ENCODE measurements at places on chromosomes 6 and 20.

DNA sequence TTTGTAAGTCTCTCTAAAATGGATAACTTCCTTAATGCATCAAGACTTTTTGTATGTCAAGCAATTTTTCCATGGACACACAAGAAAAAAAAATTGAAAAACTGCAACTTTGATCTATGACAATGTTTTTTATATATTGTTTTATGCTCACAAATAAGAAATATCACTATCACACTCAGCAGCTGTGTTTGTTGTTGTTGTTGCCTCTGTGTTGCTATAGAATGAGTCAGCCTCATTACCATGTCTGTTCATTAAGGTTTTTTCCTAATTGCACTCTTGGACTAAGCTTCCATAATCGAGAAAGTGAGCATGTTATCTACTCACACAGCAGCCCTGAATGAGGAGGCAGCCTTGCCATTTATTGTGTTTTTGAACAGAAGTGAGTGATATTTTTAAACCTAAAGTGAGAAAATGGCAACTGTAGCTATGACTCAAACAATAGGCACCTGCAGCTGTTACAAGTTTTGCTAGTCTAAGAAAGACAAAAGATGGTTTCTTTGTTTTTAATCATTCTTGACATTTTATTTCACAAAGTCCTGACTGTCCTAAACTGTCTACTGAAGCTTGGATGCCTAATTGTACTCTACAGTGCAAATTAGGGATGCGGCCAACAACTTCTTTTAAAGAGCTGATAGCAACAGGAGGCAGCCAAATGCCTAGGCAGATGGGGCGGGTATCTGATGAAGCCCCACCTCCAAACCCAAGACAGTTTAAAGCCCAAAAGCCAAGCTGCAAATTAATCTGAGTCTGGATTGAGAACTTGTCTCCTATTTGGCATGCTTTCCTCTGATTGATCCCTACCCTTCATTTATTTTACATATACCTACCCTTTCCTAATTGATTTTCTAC lies 77.9 kb upstream of the DOK5 start:
- no peak for DNase-seq

DNA sequence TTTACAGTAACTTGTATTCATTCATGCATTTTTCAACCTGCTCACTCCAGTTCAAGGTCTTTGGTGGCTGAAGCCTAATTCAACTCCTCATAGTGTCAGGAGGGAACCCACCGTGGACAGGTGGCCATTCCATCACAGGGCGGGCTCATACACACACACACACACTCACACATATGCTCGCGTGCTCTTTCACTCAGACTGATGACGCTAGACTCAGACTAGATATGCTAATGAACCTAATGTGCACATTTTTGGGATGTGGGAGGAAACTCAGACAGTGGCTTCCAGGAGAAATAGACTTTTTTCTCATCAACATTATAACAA lies 56.7 kb downstream of the TRIM27 start:
- no peak for DNase-seq

- DNase-seq: no peak
These were observed 128.8 kb downstream of the PHACTR1 start for GRCh38 chr6:12845224-12846004.

GRCh38 chr6:115363379-115363778 lies 697.3 kb downstream of the FRK start:
- DNase-seq: no peak

- no peak for DNase-seq
These were observed 21.2 kb downstream of the NHLRC1 start for GRCh38 chr6:18101271-18101670.

DNA sequence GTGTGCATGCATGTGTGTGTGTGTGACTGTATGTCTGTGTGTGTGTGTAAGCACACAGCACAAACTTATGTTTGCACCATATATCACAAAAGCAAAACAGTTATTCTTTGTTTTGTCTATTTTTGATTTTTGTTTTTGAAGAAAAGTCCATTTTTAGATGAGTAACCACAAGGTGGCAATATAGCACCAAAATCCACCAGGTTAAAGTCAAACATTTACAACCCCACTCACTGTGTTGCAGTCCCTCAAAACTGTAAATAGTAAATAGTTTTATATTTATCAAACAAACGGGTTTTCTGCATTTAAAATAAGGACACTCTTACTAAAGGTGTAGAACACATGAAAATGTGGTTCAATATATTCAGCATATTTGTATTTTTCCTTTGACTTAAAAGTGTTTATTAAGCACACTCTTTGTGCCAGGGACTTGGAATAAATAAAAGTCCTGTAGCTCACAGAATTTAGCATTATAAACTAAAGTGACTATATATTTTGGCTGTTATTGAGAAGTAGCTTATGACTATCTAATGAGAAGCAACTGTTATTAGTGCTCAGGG lies 118.5 kb downstream of the GFRAL start:
- no peak for DNase-seq

DNA sequence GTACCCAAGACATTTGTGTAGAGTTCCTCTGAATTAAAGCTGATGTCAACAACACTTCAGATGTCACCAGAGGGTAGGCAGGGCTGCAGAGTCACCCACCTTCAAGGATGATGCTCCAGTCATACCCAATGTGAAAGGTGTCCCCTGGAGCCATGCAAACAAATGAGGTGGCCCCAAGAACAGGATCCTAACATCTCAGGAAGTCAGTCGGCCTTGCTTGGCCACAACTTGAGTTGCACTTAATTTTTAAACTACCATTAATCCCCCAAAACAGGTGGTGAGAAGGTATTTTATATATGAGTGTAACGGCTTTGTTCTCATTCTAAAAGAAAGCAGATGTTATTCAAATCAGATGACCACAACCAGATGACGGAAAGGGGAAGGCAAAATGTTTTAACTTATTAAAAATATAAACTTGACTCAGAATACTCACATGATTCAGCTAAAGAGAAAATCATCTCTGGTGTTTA lies 21.1 kb upstream of the SERPINB1 start:
- DNase-seq: no peak

DNA sequence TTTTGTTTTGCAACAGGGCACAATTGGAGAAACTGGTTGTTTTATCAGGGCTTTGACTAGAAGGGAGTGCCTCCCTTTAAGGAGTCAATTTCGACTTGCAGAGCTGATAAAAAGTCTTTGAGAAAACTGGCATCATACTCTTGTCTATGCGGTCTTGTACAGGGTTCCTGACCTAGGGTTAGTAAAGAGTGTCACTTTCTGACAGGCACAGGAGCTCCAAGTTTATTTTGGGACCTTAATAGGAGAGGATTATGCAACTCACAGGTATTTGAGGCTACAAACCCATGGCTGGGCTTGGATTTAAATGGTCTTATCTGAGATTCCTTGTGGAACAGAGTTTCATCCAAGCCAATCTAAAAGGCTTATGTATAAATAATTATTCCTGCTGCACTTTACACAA lies 365.4 kb downstream of the HTR1B start:
- DNase-seq: no peak

DNA sequence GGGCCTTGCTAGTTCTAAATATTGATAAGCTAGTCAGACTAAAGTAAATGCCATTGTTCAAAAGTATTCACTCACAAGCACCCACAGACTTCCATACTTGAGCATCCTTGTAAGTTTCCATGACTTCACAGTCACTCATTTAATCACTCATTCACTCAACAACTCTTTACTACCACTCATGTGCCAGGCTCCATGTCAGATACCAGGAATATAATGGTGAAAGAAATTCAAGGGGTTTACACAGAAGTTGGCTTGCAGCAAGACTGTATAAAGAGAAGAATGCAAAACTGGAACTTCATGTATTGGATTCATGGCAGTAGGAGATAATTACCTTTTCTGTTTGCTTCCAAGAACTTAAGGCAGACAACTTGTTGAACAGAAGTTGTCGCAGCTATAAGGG lies 36.6 kb downstream of the ADGRF1 start:
- no peak for DNase-seq

DNA sequence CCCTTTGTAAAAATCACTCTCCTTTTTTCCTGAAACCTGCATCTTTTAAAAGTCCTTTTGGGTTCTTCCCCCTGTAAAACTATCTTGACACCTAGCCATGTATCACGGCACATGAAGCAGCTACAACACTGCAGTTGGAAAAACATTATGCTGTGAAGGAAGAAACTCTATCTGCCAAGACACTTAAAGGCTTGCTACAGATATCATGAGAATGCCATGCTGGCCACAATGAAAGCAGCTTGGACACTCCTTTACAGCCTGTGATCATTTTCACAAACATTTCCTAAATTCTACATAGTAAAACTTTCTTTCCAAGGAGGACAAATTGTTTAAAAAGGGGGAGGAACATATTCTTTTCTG lies 31.8 kb downstream of the CNKSR3 start:
- no peak for DNase-seq

DNA sequence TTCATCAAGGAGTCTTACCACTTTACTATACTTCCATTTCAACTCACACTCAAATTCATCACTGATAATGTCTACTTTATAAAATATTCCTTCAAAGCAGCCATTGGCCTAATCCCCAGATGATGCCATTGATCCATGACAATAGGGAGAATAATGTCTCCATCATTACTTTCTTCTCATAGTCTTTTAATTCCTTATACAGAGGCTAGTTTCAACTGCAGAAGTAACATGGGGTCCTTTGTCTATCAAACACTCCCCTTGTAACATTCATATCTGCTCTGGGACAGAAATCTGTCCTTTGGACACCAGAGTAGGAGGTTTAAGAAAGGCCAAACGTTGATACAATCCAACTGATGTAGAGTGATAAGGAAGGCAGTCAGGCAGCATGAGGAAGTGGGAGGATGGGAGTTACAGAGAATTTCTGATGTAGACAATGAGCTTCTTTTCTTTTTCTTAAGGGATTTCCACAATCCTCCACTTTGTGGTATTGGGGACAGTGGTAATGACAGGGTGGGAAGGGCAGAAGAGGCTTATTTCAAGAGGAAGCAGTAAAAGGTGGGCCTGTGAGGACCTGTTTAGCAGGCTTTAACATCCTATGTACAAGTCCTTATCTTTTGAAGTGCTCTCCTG lies 18.9 kb upstream of the HLA-DOA start:
- DNase-seq: no peak

GRCh38 chr20:53872561-53873229 lies 197.7 kb downstream of the BCAS1 start:
- DNase-seq: peak; percentile 23

DNA sequence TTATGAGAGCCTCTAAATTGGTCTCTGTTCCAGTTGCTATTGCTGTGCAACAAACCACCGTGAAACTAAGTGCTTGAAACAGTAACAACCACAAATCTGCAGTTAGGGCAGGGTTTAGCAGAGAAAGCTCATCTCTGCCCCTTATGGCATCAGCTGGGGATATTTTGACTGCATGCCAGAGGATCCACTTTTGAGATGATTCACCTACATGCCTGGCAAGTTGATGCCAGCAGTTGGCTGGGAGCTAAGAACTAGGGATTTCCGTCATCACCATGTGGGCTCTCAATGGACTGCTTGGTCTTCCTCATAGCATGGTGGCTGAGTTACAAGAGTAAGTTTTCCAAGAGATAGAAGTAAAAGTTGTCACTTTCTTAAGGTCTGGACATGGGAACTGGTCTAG lies 35.1 kb downstream of the PLCB4 start:
- no peak for DNase-seq

DNA sequence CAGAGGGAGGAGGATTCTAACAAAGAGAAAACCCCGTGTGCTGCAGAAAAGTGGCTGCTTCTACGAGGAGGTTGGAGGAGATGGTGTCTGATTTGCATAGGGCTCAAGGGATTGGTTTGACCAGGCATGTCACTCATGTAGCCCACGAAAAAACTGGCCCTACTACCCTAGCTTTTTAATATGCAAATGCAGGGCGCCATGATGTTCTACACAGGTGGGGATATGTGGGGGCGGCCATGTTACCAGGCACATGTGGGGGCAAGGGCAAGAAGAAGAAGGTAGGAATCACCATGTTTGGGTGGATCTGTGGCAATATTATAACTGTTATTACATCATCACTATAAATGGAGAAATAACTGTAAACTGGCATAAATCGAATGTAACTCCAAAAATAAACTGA lies 9.9 kb downstream of the KIAA1755 start:
- DNase-seq: no peak

DNA sequence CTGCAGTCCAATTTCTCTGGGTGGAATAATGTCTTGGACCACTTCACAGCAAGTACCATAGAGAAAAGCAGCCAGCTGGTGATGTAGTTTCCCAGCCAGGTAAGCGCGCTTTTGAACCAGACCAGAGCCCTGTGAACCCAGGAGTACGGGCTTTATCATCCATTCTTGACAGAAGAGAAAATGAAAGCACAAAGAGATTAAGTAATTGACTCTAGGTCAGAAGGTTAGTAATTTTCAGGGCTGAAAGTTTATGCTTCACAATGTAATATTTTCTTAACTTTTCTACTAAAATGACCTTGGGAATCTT lies 7.1 kb upstream of the UST start:
- DNase-seq: no peak

GRCh38 chr6:97066056-97066455 lies 141.5 kb downstream of the KLHL32 start:
- DNase-seq: no peak

DNA sequence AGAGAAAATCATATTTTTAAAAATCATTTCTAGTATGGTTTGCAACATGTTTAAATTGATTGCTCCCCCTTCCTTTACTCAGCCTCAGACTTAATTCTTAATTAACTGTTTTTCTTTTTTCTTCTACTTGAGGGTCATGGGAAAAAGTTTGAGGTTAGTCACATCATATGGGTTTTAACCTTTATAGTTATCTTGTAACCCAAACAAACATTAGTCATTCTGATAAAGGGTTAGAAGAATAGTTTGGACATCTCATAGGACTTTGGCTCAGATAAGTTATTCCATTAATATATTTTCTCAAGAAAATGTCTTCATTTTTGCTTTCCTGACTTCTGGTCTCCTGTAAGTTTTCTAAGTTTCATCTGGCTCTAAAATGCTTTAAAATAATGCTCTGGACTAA lies 34.5 kb upstream of the TSPYL1 start:
- DNase-seq: no peak

DNA sequence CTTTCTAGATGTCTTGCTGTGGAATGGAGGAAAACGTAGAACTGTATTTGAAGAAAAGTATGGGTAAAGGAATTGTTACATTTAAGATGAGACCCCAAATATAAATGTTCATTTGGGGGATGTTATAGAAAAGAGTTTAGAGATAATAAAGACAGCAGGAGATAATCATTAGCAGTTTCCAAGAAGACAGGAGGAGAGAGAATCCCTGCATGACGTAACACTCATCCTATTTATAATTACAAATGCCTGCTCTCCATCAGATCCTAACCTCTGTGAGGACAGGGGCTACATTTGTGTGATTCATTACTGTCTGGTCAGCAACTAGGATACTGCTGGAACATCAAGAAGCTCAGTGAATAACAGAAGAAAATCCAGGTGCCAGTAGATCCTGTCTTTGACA lies 133.0 kb upstream of the HDDC2 start:
- no peak for DNase-seq

GRCh38 chr20:15597306-15597705 lies 975.9 kb downstream of the KIF16B start:
- no peak for DNase-seq

GRCh38 chr6:53066077-53066417 lies 843 bp downstream of the FBXO9 start:
- DNase-seq: peak; percentile 29

Measured in activated CD4-positive, alpha-beta T cell treated with anti-CD3 and anti-CD28 coated beads, Interleukin-2, amount 50 U/mL, for 4 hours (primary cell).